ENCODE measurements at places on chromosomes 2 and 18.

DNA sequence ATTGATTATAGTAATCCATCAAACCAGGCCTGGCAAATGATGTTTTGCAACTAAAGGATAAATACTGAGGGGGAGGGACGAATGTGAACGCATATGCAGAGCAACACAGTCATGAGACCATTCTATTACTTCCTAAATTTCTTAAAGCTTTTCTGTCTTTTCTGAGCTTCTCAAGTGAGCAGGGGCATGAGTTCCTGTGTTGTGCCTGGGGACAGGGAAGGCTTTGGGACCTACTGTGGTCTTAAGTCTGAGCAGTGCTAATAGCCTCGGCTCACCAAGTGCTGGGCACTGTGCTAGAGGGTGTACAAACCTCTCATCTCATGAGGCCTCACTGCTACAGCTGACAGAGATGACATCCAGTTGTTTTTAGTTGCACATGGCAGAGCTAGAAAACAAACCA is 182.4 kb downstream of the NEDD4L start:
- DNase-seq = no peak

GRCh38 chr2:216474925-216475670 is 23.5 kb upstream of the RPL37A start:
- DNase-seq = peak; percentile 91

DNA sequence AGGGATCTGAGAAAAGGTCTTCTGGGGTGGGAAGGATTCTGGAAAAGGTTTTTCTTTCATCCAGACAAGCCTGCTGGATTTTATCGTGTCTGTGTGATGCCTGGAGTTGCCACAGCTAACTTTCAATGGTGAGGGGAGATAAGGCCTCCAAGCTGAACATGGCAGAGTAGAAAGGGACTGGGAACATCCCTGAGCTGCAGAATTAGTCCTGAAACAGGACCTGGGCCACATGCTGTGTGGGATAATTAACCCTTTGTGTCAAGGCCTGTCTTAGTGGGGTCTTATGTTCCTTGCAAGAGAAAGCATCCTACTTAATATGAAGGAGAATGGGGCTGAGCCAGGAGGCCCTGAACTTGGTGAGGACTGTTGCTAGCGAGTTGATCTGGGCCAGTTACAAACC is 66.4 kb downstream of the VSNL1 start:
- DNase-seq = no peak

- no peak for DNase-seq
These were observed 82.2 kb upstream of the LTBP1 start for GRCh38 chr2:32864334-32865111.

DNA sequence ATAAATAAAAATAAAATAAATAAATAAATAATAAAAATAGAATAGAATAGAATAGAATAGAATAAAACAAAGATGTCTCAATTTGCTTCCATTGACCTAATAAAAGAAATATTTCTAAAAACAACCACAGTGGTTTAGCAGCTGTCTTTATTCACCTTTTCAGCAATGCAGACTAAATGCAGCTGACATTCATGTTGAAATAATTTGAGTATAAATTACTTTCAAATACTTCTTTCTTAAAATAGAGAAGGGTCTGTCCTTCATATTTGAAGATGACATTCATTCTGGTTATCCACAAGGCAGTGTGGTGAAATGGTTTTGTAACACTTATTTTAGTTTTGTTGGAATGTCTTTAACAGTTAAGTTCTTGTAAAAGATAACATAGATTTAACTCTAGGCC is 469.4 kb downstream of the IRS1 start:
- DNase-seq = no peak

DNA sequence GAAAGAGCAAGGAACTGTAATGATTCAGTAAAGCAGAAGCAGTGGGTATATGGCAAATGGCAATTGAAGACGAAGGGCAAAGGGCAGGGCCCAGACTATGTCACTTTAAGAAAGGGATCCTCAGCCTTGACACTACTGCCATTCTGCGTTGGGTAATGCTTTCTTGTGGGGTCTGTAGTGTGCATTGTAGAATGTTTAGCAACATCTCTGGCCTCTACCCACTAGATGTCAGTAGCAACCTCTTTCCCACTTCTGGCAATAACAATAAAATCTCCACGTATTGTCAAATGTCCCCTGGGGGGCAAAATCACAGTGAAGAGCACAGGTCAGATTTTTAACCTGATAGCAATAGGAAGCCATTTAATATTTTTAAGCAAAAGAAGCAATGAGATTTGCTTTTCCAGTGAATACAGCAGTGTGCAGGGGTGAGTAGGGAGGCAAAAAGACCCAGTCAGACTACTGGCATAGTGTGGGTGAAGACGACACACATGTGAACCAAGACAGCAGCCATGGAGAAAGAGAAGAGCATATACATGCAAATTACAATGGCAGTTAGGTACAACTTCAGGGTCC is 209.5 kb downstream of the DYM start:
- peak; percentile 42 for DNase-seq

GRCh38 chr2:164538240-164538866 is 82.9 kb downstream of the GRB14 start:
- peak; percentile 12 for DNase-seq

DNA sequence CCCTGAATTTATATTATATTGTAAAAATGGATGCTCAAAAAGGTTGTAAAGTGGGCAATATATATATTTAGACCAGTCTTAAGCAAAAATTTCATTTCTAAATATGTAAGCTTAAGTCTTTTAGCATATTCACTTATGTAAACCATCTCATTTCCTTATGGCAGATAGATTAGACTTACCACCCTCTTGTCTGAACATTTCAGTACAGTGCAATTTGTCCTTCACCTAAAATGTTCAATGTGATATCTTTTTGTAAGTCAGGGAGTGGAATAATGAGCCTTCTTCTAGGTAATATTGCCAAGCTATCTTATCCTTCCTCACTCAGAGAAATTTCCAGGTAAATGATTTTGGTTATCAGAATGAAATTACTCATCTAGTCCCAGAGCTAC is 92.3 kb downstream of the KLF7 start:
- no peak for DNase-seq

GRCh38 chr2:85583667-85584353 is 421 bp upstream of the VAMP5 start:
- peak; percentile 43 for DNase-seq

- DNase-seq = no peak
These were observed at the start of gene TNFAIP6 for GRCh38 chr2:151357359-151357758. TNFAIP6 (plus strand) TSS chr2:151357592; CDS start chr2:151357667, 75 bp downstream.

GRCh38 chr2:235533198-235533597 is 39.4 kb downstream of the AGAP1 start:
- DNase-seq = no peak

GRCh38 chr18:23165271-23166068 is 30.2 kb downstream of the CABLES1 start:
- no peak for DNase-seq

GRCh38 chr2:102667072-102667471 is 47.7 kb downstream of the SLC9A2 start:
- DNase-seq = no peak

GRCh38 chr2:16774091-16774490 is 108.5 kb upstream of the CYRIA start:
- DNase-seq = no peak

- no peak for DNase-seq
These were observed 123.9 kb upstream of the B3GNT2 start for GRCh38 chr2:62071760-62072680.

DNA sequence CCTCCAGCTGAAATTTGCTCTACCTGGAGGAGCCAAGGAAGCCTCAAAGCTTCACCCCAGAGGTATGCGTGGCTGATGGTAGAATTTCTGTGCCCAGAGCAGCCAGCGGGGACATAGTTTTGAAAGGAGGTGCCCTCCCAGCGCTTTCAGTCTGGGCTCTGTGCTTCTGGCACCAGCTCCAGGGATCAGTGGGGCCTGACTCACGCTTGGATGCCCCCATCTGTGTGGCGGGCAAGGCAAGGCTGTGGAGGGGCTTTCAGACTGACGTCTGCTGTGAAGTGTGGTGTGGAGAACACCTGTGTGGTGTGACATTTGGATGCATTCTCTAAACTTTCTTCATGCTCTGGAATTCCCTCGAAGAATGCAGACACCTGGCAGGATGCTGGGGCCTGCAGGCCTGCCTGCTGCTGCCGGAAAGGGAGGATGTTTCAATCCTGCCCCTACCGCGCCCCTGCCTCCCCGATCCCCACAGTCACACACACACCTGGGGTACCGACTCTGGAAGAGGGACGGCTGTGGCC is 84.1 kb downstream of the CTIF start:
- no peak for DNase-seq

DNA sequence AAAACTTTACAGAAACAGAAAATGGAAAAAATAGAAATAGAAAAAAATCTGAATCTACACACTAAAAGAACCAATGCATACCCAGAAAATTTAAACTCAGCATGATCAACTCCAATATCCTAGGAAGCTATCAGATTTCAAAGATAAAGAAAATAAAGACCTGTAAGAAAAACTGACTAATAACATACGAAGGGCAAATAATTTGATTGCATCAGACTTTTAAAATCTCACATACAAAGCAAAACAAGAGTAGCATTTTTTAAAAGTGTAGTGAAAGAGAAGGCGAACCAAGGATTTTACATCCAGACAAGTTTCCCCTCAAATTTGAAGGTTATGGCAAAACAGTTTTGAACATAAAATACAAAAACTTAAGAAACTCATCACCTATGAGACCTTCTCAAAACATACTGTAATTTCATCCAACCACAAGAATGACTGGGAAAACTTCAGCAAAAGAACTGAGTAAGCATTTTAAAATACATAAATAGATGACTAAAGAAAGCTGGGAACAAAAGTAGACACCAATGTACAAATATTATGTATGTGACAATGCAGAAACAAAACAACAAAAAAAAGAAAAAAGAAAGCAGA is 54.8 kb downstream of the NBAS start:
- no peak for DNase-seq

DNA sequence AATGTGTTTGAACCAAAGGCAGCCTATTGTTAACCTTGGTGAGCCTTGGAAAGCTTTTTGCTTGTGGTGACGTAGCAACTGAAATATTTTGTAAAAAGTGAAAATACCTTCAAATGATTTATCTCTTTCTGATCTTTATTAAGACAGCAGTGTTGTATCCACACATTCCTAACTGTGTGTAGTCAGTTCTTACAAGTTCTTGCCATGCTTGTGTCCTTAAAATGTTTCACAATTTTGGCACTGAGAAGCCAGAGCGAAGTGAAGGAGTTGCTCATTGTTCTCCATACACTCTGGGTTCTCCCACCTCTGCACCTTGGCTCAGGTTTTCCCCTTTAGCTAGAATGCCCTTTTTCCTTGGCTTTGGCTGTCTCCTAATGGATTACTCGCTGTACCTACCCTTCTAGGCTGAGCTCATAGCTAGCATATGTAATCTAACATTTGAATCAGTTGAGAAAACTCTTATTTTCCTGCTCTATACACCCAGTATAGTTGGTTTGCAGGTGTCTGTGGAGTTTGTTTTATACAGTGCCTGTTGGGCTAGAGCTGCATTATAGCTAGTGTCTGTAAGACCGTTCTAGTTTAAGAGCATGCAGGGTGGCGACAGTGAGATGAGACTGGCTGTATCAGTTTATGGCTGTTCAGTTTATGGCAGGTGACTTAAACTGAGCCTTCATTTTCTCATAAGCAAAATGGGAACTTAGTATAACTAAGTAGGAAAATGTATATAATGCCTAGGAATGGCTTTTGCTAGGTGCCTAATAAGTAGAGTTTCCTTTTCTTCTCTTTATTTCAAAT is 45.5 kb downstream of the FMNL2 start:
- no peak for DNase-seq

- DNase-seq = no peak
These were observed 2.4 kb downstream of the NFATC1 start for GRCh38 chr18:79397830-79398761.

DNA sequence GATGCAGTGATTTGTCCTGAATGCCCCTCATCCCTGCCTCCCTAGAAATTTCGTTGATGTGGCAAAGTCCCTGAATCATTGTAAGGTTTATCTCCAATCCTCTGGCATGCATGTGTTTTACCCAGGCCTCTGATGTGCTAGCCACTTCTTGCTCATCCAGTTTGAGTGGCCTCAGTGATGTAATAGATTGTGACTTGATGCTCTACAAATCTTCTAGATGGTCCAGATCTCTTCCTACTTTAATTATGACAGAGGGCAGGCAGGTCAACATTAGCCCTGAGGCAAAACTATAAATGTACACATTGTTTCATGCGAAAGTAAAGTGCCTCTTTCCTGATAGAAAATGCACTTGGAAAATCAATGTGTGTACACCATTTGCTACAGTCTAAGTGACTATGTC is 54.5 kb downstream of the LONRF2 start:
- DNase-seq = no peak

DNA sequence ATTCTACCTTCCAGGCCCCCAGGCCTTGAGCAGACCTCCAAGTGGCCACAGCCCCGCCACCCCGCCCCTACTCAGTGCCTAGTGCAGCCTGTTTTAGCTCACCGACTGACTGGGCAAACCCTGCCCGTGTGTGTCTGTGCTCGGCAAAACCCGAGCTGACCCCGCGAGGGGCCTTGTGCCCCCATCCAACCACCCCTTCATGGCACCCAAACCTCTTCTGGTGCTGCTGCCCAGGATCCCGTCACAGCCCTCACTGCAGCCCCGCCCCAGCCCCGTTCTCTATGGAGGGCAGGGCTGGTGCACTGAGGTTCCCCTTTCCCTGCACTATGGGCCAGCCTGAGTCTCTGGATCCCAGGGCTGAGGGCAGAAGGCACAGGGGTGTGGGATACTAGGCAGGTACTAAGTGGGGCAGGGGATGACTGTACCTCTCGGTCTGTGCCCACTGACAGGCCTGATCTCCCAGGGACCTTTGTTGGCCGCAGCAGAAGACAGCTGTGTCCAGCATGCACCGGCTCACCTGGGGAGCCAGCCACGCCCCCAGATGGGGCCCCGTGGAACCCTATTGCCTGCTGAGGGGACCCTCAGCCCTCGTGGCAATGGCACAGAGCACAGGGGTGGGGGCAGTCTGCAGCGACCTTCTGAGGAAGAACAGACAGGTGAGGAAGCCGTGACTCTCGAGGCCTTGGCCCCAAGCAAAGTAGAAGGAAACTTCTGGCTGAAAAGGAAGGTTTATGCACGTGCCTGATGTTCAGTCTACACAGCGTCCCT is 69.9 kb upstream of the OTOS start:
- DNase-seq = no peak

GRCh38 chr2:189874586-189875320 is 90.5 kb downstream of the PMS1 start:
- no peak for DNase-seq

- no peak for DNase-seq
These were observed 131.3 kb downstream of the ZNF804A start for GRCh38 chr2:184729581-184729980.

Measured in Jurkat, Clone E6-1 (cell line).